Stimulated activated CD4-positive, alpha-beta T cell treated with anti-CD3 and anti-CD28 coated beads, Interleukin-15, amount 100 ng/mL, for 1 hour (primary cell): ENCODE measurements at places on chromosomes 4 and X.

GRCh38 chr4:156137679-156138473, 184.2 kb upstream of the CTSO start:
- DNase-seq: no peak

- no peak for DNase-seq
Observed at GRCh38 chr4:164706675-164707074, 47.3 kb upstream of the SMIM31 start.

- DNase-seq: no peak
Observed at GRCh38 chr4:184688447-184688846, 38.9 kb downstream of the PRIMPOL start.

GRCh38 chrX:132258509-132258908, 39.3 kb upstream of the RAP2C start:
- DNase-seq: no peak

DNA sequence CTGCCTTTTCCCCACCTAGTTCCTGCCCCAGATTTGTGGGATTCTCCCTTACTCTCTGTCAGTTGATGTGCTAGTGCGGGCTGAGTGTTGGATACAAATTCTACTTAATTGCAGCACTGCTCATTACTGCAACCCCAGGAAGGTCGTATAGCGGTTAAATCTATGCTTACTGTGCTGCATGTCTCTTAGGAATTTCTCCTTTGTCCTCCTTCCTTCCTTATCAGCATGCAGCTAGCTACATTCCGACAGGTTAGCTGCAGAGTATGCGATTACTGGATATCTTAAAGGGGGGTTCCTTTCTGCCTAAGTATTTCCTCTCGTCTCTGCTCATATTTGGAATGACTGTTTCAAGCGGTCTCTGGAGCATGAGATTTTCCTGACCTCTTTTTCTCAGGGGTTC, 662.8 kb downstream of the TLL1 start:
- no peak for DNase-seq

- no peak for DNase-seq
Observed at GRCh38 chrX:134717698-134718097, 59.4 kb upstream of the PLAC1 start.

DNA sequence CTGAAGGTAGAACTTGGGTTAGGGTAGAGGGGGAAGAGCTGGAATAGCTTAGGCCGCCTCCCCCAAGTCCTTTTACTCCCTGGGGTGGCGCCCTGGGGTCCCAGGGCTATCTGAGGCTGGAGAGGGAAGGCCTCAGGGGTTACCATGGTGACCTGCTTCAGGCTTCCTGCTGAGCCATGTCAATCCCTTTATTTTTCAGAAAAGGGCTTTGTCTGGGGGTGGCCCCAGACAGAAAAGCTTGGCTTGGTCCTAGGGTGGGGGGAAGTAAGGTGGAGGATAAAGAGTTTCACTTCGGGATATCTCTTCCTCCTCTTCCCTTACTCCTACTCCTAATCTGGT, 6.3 kb downstream of the EFNB1 start:
- DNase-seq: no peak

DNA sequence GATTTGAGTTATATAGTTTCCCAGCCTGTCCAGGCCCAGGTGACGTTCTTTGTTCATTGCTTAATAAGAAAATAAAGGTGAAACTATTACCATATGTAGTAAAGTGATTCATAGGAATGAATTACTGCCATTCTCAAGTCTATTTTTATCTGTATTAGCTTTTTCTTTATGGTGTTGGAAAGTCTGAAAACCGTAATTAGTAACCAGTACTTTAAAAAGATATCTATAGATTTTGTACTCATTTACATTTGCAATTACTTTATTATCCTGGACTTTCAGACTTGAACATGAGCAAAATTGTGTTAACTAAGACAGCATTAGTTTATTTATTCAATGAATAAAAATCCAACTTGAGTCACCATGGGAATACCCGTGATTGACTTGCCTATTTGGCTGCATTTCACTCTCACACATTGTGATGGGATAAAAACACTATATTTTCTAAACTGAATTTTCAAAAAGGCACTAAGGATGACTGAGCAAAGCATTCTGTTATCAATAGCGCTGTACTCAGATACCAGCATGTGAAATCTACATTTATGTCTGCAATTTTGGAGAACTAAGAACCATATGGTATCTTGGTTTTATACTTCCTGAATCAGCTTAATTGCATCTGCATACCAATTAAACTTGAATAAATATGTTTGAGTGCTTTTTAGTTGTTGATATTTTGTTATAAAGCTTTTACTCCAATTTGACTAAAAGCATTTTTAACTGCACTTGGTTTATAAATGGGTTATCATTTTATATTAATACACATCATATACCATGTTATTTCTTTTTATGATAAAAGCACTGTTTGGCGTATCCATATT, 154.6 kb downstream of the CCSER1 start:
- DNase-seq: no peak

DNA sequence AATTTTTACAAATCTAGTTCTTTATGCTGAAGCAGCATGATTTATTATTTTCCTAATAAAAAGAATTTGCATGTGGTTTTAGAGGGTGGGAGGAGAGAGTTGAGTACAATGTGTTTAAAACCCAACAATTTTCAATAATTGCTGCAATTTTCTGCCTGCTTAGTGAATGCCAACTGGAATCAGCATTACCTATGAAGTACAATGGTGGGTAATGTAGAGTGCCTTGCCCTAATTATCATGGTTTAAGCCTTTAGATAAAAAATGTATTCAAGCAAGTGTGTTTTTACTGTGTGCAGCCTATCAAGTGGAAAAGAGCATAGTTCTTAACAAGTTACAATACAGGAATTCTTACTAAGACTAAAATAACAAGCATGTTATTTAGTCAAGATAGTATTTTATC, 77.9 kb upstream of the ANKRD50 start:
- DNase-seq: no peak

DNA sequence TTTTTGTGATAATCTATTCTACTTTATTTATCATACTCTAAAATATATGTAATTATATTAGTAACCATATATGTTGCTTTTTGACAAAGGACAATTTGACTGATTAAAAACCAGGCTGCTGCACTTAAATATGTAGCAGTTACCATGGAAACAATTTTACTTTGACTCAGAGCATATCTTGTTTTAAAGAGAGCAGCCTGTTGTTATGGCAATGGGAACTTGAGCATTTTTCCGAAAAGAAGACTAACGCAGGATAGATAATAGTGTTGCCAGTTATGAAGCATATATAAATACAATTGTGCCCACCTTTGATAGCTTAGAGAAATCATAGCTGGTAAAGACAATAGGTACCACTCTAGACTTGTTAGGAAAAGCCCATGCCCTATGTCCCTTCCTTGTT, 283.0 kb downstream of the GASK1B start:
- no peak for DNase-seq

DNA sequence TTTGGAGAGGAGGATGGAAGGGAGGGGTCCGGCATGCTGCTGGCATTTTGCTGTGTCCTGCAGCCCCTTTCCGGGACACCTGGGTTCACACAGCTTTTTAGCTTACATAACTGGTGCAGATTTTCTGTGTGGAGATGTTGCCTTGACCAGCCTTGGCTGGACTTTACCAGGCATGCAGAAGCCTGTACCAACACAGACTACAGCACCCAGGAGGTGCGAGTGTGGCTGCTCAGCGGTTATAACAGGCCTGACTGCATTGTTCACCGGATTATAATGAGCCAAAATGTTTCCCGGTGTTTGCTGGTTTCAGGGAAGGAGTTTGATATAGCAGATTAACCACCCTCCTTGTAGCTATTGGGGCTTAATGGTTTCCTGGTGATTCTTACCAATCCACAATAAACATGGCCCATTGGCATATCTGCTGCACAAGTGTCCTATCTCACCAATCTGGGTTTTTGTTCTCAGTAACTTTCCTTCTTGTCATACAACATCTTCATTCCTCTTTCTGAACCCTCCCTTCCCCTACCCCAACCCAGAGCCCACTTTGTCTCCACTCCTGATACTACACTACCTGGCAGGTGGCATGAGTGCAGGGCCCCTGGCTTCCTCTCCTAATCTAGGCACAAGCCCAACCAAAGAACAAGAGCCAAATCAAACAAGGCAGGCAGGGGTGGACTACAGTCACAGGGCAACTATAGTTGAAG, 3.9 kb downstream of the RPL10 start:
- no peak for DNase-seq

DNA sequence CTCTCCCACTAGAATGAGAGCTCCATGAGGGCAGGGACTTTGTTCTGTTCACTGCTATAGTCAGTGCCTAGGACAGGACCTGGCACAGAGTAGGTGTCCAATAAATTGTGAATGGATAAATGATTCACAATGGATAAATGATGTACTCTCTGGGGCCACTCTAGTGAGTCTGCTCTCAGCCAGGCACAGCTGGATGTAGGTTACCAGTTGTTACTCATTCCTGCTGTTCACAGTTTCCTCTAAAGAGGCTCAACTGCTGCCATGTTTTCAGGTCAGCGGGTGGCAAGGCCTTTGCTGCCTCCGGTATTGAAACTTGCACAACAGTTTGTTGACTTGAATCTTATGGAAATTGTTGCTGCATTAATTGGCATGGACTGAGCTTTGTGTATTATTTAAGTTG, 99.1 kb downstream of the NHSL2 start:
- no peak for DNase-seq
